ENCODE measurements at places on chromosomes 11 and 22. TPM values are rescaled to one million over a fixed set of nuclear protein-coding genes. Genes with fewer than 3 reads are reported as not detected.

DEFB131B gene
- not detected for total RNA-seq

PDHX gene
- 24.5 TPM for total RNA-seq

TMPRSS13 gene
- total RNA-seq: 171 TPM

VPS37C gene
- 27.3 TPM for total RNA-seq

IFITM2 gene
- 68.2 TPM for total RNA-seq

CYTH4 gene
- 13.1 TPM for total RNA-seq

OR5P2 gene
- total RNA-seq: 3.2 TPM

FANCF gene
- total RNA-seq: 8.5 TPM

ST14 gene
- total RNA-seq: 79.3 TPM

ADAMTS8 gene
- total RNA-seq: 0.81 TPM

OR2AG1 gene
- not detected for total RNA-seq

SULT4A1 gene
- total RNA-seq: not detected

RRAS2 gene
- 36.7 TPM for total RNA-seq

SLC5A1 gene
- total RNA-seq: 26.5 TPM

MED17 gene
- 42.1 TPM for total RNA-seq

RBM4B gene
- total RNA-seq: 18.0 TPM

PGA3 gene
- not detected for total RNA-seq

ST13 gene
- 130 TPM for total RNA-seq

CD3D gene
- not detected for total RNA-seq

C11orf16 gene
- not detected for total RNA-seq

KDM4E gene
- not detected for total RNA-seq

LPXN gene
- 4.9 TPM for total RNA-seq

SCN4B gene
- 4.0 TPM for total RNA-seq

MRPL23 gene
- 169 TPM for total RNA-seq

SPON1 gene
- total RNA-seq: 3.8 TPM

OR4A16 gene
- not detected for total RNA-seq

CLDN5 gene
- total RNA-seq: 94.9 TPM

OR10G8 gene
- not detected for total RNA-seq

GP1BB gene
- 39.8 TPM for total RNA-seq

MYBPC3 gene
- total RNA-seq: not detected

CNTN5 gene
- total RNA-seq: not detected

NCF4 gene
- 5.4 TPM for total RNA-seq

PRG3 gene
- not detected for total RNA-seq

TMEM45B gene
- 50.2 TPM for total RNA-seq

INSC gene
- total RNA-seq: 0.27 TPM

COPB1 gene
- 74.8 TPM for total RNA-seq

VPREB3 gene
- total RNA-seq: not detected

F2 gene
- total RNA-seq: not detected

SMIM35 gene
- total RNA-seq: not detected

FOLR3 gene
- 0.52 TPM for total RNA-seq

CTR9 gene
- total RNA-seq: 27.8 TPM

CHST1 gene
- total RNA-seq: 0.30 TPM

MUC5AC gene
- 0.02 TPM for total RNA-seq

TMEM258 gene
- 36.8 TPM for total RNA-seq

APOL5 gene
- total RNA-seq: not detected

OR51B4 gene
- total RNA-seq: not detected

OR52A1 gene
- not detected for total RNA-seq

CD3E gene
- 0.36 TPM for total RNA-seq

MAPK8IP2 gene
- total RNA-seq: 2.1 TPM

GRAMD1B gene
- 0.75 TPM for total RNA-seq

NECTIN1 gene
- total RNA-seq: 111 TPM

MLC1 gene
- 1.7 TPM for total RNA-seq

ZDHHC5 gene
- total RNA-seq: 81.2 TPM

PATE4 gene
- not detected for total RNA-seq

NXPE1 gene
- not detected for total RNA-seq

CALCA gene
- not detected for total RNA-seq

POU2AF1 gene
- total RNA-seq: not detected

OR52N1 gene
- total RNA-seq: not detected

SLC22A9 gene
- not detected for total RNA-seq

Data from lower leg skin (tissue), 4 donors.